WTC11 (cell line): ENCODE measurements at places on chromosomes 7 and 10. TPM values are rescaled to one million over a fixed set of nuclear protein-coding genes. Genes with fewer than 3 reads are reported as not detected.

GRCh38 chr7:96346293-96346953 lies 24.5 kb upstream of the SLC25A13 start:
- no peak for DNase-seq
- H3K36me3 ChIP-seq = no peaks in the 10 kb centered on the region
- no peak overlapping the region for H3K4me3 ChIP-seq
- no peaks in the 10 kb centered on the region for H3K4me1 ChIP-seq
- no peaks in the 10 kb centered on the region; the same call in none of the 2 replicates for H3K27me3 ChIP-seq

- H3K27ac ChIP-seq = no peak overlapping the region
- no peak overlapping the region for H3K4me3 ChIP-seq
- no peak for DNase-seq
- H3K36me3 ChIP-seq = no peaks in the 10 kb centered on the region
- no peaks in the 10 kb centered on the region; the same call in 1 of the 2 replicates for H3K4me1 ChIP-seq
- H3K27me3 ChIP-seq = no peaks in the 10 kb centered on the region
These were observed 20.6 kb downstream of the ACSL5 start for GRCh38 chr10:112394475-112394875.

- H3K4me1 ChIP-seq = peaks cover 13% of the 10 kb centered on the region
- no peak for DNase-seq
- H3K27me3 ChIP-seq = peaks cover 57% of the 10 kb centered on the region
These were observed 815 bp downstream of the GIMAP8 start for GRCh38 chr7:150451097-150451793.

Gene ABCB4
- 0.71 to 1.2 TPM (median 1.1 TPM) in 3 replicates for total RNA-seq

Gene MORN4
- total RNA-seq = 21.8 to 27.1 TPM (median 24.0 TPM) in 3 replicates

Gene HDAC9
- 14.6 to 18.8 TPM (median 18.0 TPM) in 3 replicates for total RNA-seq

Gene HTR7
- 8.9 to 11.2 TPM (median 9.3 TPM) in 3 replicates for total RNA-seq

Gene CYP2E1
- 1.0 to 2.6 TPM (median 1.3 TPM) in 3 replicates for total RNA-seq
